ENCODE measurements at places on chromosomes 3 and 15.
A peak's percentile ranks its signal among the peaks of the same experiment; 100 is the strongest.

DNA sequence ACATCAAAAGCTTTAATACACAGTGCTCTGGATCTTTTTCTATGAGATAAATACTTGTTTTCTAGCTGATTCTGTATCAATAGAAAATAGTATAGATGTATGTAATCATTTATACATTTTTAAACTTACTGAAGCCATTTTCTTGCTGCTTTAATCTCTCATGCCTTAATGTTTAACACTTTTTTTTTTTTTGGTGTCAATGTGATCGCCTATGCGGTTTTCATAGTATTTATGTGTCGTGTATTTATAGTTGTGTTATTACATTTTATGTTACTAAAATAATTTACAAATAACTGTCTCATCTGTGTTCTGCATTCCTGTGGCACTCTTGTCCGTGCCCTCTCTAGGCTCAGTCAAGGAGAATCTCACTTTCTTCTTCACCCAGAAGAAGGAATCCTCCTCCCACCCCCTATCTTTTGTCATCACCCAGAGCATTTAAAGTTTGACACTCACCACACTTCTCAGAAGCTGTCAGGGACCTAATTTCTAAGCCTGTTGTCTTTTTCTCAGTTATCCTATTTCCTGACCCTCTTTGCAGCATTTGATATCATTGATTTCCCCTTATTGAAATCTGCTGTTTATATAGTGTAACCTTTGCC, 21.4 kb upstream of the GPR171 start:
- ATAC-seq: no peak

GRCh38 chr15:52078876-52079700, 33.5 kb downstream of the BCL2L10 start:
- ATAC-seq: peak; percentile 68

GRCh38 chr3:11588338-11588737, 55.4 kb downstream of the VGLL4 start:
- no peak for ATAC-seq

DNA sequence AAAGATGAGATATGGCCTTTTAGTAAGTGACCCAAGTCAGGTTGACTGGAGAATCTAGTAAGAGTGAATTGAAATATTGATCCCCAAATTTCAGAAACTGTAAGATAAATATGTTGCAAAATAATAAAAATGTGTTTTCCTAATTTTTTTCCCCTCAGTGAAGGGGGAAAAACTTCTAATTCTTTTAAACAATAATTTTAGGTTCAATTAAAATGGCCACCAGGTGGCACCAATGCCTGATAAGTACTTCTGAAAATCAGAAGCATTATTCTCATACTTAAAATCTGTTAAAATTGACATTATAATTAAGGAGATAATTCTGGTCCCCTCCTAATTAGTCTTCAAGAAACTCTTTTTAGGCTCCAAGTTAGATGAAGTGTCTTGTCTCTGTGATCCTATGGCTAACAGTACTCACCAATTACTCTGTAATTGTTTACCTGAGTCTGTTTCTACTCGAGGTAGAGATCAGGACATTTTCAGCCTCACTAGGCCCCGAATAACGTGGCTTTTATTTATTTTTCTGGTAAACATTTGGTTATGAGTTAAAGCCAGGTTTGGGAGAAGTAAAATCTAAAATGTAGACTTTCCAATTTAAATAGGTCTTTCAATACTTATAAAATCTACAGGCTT, 52.6 kb downstream of the NMD3 start:
- ATAC-seq: no peak

GRCh38 chr3:184386047-184386806, 6.4 kb downstream of the CHRD start:
- ATAC-seq: no peak

DNA sequence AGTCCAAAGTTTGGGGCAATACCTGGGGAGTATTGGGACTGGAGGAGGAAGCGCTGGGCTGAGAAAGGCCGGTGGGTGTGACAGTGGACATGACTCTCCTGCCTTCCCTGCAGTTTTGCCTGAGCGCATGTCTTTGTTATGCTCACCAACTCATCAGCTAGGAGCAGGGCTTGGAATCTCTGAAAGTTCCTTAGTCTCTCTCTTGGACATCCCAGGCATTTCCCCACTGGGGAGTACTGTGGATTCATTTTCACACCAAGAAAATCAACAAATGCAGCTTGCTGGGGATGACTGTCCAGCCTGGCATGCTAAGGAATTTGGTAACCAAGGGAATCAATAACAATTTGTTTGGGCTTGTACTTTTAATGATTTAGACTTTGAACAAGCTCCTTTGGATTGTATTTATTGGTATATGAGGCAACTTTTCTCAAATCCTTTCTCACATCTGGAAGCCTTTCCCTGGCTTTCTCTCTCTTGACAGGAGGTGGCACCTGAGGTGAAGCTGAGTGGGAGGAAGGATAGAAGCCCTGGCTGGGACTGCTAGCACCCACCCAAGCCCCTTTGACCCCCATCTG, 48.5 kb upstream of the CHST2 start:
- no peak for ATAC-seq

DNA sequence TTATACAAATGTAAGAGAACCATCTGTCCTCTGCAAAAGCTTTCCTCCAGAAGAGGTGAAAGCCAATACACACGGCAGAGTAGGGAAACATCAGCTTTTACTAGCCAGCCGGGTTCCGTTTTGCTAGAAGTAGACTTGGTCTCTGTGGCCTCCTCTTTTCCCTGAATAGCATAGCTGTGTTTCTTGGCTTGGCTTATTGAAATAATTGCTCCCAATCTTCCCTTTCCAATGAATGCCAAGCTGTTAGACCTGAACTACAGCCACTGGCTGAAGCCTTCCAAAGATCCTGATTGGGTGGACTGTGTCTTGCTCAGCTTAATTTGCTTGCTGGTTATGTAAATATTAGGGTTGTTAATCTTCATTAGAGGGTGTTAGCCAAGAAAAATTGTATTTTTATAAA, 157.8 kb upstream of the ROPN1 start:
- no peak for ATAC-seq

DNA sequence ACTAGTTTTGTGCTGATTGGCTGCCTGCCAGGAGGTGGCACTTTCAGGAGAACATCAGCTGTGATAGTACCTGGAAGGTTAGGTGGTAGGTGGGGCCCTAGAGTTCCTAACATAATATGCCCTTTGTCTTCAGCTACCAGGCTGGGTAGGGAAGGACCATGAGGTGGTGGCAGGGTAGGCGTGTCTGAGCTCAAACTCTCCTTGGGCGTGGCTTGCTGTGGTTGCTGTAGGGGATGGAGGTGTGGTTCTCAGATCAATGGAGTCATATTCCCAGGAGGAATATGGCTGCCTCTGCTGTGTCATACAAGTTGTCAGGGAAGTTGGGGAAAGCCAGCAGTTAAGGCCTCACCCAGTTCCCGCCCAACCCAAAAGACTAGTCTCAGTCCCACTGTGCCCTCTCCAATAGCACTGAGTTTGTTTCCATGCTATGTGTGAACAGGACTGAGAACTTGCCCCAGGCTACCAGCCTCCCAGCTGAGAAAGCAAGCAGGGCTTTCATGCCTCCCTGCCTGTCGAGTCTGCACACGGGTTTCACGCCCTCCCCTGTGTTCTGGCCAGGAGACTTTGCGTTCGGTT, 107.7 kb downstream of the CHCHD4 start:
- no peak for ATAC-seq

GRCh38 chr3:45939341-45939771, 3.9 kb upstream of the CXCR6 start:
- ATAC-seq: peak; percentile 10

DNA sequence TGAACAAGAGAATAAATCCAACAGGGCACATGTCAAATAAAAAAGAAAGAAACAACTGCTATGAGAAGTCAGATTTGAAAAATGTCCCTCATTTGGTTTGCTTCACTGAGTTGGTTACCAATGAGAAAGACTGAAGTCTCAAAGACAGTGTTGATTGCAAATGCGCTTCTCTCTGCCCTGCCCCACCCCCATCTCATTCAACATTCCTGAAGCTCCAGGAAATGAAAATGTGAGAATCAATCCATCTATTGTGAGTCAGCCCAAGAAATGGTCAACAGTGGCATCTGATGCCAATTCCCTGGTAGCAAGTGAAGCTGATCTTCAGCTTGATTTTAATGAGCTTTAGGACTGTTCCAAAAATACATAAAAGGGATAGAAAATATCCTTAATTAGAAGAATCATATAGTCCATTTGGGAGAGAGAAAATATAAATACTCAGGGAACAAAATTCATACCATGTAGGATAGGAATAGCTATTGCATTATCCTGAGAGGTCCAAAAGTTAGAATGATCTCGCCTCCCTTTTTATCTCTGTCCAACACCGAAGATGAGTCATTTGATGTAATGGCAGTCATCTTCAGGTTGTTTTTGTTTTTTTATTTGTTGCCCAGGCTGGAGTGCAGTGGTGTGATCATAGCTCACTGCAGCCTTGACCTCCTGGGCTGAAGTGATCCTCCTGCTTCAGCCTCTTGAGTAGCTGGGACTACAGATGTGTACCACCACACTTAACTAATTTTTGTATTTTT, 200.3 kb upstream of the UMPS start:
- no peak for ATAC-seq

DNA sequence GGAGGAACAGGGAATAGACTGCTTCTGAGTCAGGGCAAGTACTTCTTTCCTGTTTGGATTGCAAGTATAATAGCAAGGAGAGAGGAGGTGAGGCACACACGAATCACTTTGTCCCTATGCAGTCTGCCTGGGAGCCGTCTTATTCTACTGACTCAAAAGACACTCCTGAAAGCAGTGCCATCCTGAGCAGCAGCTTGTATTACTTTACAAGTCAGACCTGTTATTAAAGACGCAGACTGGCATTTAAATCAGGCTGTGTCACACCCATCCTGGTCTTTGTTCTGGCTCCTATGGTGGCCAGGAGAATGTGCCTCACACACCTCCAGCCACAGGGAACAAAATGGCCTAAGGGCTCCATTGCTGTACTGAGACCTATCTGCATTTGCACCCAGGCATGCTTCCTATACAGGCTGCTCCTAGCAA, 17.9 kb upstream of the SQOR start:
- no peak for ATAC-seq

- ATAC-seq: no peak
These were observed 89.3 kb upstream of the SLC24A5 start for GRCh38 chr15:48031466-48031865.

- no peak for ATAC-seq
These were observed 40.3 kb downstream of the WDR76 start for GRCh38 chr15:43867096-43867495.

GRCh38 chr3:195258449-195259153, 12.4 kb downstream of the XXYLT1 start:
- no peak for ATAC-seq

GRCh38 chr15:90402223-90402622, 14.2 kb downstream of the IQGAP1 start:
- no peak for ATAC-seq
